ENCODE measurements at places on chromosomes 1 and 21. TPM values are rescaled to one million over a fixed set of nuclear protein-coding genes. Genes with fewer than 3 reads are reported as not detected.

DNA sequence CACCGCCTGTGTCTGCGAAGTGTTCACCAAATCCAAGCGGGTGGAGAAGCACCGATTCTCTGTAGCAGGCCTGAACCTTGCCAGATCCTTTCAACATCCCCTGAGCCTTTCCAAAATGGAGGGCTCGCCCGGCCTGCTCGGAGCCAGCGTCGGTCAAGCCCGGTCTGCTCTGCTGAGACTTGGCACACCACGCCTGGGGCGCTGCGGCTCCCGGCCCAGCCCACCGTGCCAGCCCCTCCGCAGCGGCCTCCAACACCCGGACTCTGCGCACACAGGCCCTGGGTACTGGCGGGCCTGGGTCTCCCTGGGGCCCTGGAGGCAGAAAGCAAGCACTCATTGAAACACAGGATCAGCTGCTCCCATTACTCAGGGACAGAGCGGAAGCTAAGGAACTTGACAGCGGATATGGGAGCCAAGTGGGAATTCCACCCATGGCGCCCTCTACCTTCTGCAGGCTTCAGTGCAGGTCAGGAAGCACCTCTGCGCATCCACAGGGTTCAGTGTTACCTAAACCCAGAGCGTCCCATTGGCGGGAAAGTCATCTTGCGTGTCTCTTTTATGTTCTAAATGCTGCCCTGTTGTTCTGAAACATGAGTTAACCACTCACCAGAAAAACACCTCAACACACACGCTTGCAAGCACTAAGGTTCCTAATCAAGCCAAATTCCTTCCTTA is 159.9 kb downstream of the ZBTB18 start:
- peak; percentile 38 for DNase-seq

GRCh38 chr1:19662313-19662712 is 2.4 kb upstream of the HTR6 start:
- DNase-seq: no peak

DNA sequence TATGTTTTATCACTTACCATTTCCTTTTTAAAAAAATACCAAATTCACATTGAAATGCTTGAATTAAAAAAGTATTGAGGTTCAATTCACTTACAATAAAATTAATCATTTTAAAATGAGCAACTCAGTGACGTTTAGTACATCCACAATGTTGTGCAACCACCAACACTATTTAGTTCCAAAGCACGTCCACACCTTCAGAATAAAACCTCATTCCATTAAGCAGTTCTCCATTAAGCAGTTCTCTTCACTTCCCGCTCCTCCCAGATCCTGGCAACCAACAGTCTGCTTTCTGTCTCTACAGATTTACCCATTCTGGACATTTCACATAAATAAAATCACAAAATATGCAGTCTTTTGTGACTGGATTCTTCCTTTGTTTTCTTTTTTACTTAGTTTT is 41.3 kb downstream of the GNG4 start:
- no peak for DNase-seq

DNA sequence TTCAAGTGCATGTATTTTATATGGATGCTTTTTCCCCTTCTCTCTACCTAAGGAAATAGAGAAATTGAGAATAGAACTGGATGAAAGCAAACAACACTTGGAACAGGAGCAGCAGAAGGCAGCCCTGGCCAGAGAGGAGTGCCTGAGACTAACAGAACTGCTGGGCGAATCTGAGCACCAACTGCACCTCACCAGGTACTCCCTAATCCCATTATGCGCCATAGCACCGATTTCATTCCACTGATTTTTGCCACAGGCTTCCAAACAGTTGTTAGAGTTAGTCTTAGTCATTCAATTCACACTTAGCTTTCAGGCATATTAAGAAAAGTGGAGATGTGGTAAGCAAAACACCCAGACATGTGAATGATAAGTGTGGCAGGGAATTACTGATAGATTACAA is 122.8 kb downstream of the SDCCAG8 start:
- DNase-seq: no peak

GRCh38 chr1:224106568-224107281 is 7.2 kb upstream of the FBXO28 start:
- DNase-seq: peak; percentile 48

DNA sequence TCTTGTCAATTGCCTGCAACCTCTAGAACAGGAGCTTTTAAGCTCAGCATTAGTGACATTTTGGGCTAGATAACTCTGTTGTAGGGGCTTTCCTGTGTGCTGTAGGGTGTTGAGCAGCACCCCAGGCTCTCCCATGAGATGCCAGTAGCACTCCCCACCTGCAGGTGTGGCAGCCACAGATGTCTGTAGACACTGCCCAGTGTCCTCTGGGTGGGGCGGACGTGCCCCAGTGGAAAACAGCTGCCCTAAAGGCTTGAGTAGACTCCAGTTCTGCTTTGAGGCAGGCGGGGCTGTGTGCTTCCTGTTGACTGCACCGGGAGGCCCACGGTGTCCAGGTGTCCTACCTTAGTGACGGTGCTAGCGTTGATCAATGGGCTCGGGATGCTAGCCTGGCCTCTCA is 16.9 kb upstream of the PWP2 start:
- no peak for DNase-seq

DNA sequence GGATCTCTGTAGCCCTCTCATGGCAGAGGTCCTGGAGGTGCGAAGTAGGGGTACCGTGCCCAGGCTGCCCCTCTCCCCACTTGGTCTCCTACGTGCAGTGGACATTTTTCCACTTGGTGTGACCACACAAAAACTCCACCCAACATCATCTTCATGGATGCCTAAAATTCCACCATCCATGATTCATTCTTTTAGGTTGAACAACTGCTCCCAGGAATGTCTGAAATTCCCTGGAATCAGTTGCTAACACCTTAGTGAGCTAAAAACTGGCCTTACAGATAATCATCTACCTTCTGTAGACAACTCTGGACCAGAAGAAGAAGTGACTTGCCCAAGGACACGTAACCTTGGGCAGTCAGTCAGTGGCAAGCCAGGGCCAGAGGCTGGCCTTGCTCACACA is 32.1 kb upstream of the CLIC4 start:
- DNase-seq: no peak

GRCh38 chr1:223453902-223454301 is 60.7 kb downstream of the CCDC185 start:
- no peak for DNase-seq

DNA sequence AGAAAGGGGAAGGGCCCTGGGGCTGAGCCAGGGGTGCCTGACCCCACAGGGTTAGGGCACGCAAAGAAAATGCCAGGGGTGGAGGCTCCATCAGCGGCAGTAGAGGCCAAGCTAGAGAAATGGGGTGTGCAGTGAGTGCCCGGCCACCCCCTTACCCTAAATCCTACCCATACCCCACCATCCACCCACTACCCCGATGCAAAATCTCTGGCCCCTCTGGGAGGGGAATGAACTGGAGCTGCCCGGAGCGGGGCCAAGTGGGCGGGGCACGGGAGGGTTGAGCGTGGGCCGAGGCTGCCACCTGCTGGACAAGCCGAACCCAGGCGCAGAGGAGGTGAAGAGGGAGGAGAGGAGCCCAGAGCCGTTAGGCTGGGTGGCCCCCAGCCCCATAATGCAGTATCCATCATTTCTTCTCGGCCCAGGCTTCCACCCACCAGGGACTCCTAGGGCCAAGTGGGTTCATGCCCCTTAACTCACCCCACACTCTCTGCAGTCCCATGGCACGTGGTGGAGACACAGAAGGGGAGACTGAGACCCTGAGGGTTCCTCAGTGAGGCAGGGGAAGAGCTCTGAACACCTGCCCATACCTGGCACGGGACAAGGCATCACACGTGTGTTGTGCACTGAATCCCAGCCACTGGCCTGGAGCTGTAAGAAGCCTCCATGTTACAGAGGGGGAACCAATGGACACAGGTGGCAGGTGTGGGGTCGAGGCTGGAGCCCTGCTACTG is 1.4 kb upstream of the C1QC start:
- peak; percentile 88 for DNase-seq

DNA sequence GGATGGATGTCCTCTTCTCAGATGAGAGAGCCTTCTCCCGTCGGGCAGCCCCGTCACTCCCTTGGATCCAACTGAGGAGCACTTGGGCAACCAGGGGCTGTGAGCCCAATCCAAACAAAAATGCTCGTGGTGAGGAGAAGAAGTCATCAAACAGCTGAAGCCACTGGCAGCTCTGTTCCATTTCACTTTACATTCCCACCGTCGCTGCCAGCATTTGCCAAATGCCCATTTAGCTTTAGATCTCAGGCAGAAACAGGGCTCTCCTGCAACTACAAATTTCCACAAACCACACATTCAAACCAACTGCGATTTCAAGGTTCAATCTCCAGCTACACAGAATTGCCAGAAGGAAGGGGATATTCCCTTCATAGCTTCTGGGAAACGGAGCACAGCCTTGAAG is 634.6 kb downstream of the SMYD3 start:
- no peak for DNase-seq

DNA sequence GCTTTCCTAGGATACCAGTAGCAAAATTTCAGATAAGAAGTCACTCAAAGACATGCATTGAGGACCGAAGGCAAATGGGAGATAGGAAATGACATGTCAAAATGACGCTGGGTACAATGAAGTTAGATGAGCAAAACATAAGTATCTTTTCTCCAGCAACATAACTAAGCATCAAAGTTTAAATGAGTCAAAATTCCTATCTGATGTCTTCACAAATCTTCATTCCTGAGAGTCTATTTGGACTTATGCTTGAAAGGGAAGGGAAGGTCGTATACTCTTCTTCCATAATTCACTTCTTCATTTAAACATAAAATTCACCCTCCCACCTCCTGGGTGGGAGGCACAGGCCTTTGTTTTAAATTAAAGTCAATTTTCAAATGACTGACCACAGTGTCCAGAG is 4.1 kb upstream of the TMEM81 start:
- no peak for DNase-seq

- no peak for DNase-seq
Observed at GRCh38 chr1:153277852-153278251, 18.4 kb downstream of the LORICRIN start.

DNA sequence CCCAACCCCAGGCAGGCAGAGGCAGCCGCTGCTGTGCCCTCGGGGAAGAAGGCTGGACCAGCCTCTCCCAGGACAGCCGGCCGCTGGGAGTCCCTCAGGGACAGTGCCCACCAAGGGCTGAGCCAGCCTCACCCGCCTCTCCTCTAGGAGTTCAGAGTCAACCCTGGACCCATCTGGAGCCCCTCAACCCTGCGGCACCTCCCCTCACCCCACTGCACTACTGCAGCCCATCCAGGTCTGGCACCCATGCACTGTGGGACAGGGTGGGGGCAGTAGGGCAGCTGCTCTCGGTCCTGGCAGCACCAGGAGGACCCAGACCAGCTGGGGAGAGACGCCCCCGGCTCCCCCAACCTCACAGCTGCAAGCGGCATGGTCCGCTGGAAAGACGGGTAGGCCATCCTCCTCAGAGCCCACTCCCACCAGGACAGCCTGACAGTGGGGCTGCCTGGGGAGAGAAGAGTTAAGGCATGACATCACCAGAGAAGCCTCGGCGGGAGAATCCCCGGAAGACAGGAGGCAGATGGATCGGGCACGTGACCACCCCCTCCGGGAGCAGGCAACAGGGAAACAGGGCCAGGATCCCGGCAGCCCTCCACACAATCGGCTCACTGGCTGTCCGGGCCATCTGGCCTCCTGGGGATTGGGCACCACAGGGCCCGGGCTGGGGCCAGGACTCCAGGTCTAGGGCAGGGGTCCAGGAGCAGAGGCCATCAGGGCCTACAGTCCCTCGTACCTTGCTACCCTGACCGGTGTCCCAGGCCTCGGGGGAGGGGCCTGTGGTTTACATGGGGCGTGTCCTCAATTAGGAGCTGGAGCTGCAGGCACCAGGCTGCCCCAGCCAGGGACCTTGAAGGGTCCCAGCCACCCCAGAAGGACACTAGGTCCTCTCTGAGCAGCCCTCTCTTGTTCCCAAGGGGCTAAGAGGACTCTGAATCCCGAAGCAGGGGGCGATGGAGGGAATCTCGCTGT is 3.1 kb downstream of the ACAP3 start:
- peak; percentile 55 for DNase-seq

DNA sequence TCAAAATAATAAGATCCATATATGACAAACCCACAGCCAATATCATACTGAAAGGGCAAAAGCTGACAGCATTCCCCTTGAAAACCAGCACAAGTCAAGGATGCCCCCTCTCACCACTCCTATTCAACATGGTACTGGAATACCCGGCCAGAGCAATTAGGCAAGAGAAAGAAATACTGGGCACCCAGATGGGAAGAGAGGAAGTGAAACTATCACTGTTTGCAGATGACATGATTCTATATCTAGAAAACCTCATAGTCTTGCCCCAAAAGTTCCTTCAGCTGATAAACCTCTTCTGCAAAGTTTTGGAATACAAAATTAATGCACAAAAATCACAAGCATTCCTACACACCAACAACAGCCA is 442.7 kb downstream of the PTBP2 start:
- DNase-seq: no peak

DNA sequence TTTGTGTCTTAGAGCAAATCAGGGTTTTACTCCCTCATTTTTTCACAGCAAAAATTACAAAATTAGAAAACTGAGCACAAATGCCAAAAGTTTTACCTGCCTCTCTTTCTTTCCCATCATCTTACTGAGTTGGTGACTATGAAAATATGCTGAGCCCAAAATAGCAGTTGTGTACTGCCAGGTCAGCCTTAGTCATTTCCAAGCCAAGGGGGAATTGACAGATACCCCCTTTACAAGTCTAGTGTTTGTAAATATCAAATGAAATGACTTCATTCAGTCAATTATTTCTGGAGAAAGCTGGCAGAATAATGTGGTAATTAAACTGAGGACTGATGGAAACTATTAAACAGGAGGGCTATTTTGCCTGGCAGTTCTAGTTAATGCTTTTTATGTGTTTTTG is 11.4 kb upstream of the GORAB start:
- DNase-seq: no peak

GRCh38 chr1:169941982-169942830 is 48.5 kb upstream of the SCYL3 start:
- no peak for DNase-seq

Gene BRDT
- not detected for total RNA-seq

Gene SMG5
- 28.3 TPM for total RNA-seq

Gene HUNK
- 9.2 TPM for total RNA-seq

Gene RSBN1
- total RNA-seq: 17.4 TPM

Gene XCL1
- not detected for total RNA-seq

Gene SH3BGR
- total RNA-seq: 1.0 TPM

Gene RNF187
- total RNA-seq: 35.9 TPM

Gene FAM72B
- total RNA-seq: not detected

Gene H3-3A
- total RNA-seq: 163 TPM

Gene EDN2
- 3.6 TPM for total RNA-seq
